ENCODE measurements at places on chromosomes 11 and 22. TPM values are rescaled to one million over a fixed set of nuclear protein-coding genes. Genes with fewer than 3 reads are reported as not detected.
A peak's percentile ranks its signal among the peaks of the same experiment; 100 is the strongest.

The MED19 gene
- total RNA-seq = 16.5 TPM

The HEPN1 gene
- total RNA-seq = not detected

The TBX1 gene
- not detected for total RNA-seq

The OR5D14 gene
- not detected for total RNA-seq

The CLMP gene
- total RNA-seq = 43.7 TPM

The HEPACAM gene
- total RNA-seq = not detected

The GLYAT gene
- total RNA-seq = not detected

The SLC5A12 gene
- 0.48 TPM for total RNA-seq

The MYEOV gene
- not detected for total RNA-seq

The CBLIF gene
- total RNA-seq = not detected

The FGF4 gene
- not detected for total RNA-seq

The EIF4G2 gene
- 482 TPM for total RNA-seq

The CALCA gene
- not detected for total RNA-seq

The PIK3C2A gene
- total RNA-seq = 225 TPM

The PIH1D2 gene
- total RNA-seq = not detected

The OR52N4 gene
- not detected for total RNA-seq

- peak; percentile 38 for DNase-seq
Measured at GRCh38 chr11:70650075-70650909, 252.0 kb downstream of the CTTN start.

DNA sequence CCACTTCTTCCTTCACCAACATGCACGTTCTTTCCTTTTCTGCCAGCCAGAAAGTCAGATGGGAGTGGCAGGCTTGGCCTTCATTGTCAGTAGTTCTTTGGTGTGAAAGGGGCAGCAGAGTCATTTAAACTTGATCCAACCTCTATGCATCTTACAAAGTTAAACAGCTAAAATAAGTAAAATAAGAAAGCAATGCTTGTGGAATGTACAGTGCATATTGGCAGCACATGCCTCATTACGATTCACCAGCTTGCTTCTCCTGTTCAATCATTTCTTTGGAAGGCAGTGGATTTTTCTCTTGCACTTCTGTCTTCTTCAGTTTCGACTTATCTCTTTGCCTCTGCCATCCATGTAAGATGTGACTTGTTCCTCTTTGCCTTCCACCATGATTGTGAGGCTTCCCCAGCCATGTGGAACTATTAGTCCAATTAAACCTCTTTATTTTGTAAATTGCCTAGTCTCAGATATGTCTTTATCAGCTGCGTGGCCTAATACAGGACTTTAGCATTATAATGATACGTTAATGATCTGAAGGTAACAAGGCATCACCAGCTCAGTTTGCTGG lies 14.8 kb downstream of the LGALS12 start:
- DNase-seq = no peak

- DNase-seq = no peak
Measured at GRCh38 chr11:34323601-34324000, 34.2 kb downstream of the ABTB2 start.

GRCh38 chr11:64232182-64232966 lies 2.0 kb upstream of the VEGFB start:
- no peak for DNase-seq

GRCh38 chr11:113404859-113405430 lies 17.4 kb downstream of the ANKK1 start:
- no peak for DNase-seq

DNA sequence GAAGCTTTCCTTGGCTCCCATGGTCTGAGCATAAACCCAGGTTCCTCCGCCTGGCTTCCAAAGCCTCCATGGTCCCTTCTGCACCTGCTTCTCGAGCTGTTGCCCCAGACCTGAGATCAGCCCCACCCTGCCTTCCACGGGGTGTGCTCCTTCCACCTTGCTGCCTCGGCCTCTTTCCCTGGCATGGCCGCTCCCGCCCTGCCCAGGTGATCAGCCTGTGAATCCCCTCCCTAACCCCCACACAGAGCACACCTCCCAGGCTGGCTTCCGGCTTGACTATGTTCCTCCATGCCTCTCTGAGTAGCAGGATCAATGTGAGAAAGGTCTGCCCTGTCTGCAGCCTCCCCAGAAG lies 2.7 kb upstream of the PPP6R3 start:
- peak; percentile 55 for DNase-seq

GRCh38 chr11:75802913-75803820 lies 11.8 kb upstream of the UVRAG start:
- peak; percentile 83 for DNase-seq

- DNase-seq = no peak
Measured at GRCh38 chr11:76216536-76217325, 10.4 kb upstream of the WNT11 start.

DNA sequence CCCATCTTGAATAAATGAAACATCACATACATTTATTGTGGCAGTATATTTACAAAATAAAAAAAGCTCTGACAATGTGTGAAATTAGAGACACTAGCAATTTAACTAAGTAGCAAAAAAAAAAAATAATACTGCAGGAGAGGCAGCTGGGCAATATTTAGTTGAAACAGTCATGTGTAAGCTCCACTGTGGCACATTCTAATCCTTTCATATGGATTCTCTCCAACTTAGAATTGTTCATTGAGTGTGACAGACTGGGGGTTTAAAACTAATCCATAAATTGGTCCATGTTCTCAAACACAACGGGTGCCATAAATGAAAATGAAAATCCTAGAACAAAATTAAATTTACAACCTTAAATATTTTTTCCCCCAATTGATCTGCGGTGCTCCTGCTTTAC lies 302.1 kb downstream of the CADM1 start:
- no peak for DNase-seq

DNA sequence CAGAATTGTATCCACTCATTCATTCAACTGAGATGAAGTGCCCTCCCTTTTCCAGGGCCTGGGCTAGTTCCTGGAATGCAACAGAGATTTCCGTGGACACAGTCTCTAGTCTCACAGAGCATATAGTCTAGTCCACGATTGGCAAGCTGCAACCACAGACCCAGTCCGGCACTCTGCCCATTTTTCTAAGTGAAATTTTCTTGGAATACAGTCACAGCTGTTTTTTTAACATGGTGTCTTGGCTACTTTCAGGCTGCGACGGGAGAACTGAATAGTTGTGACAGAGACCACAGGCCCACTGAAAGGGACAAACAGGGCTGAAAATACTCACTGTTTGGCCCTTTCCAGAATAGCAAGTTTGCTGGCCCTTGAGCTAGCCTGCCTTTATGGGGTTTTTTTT lies 29.2 kb downstream of the ALG12 start:
- DNase-seq = no peak

DNA sequence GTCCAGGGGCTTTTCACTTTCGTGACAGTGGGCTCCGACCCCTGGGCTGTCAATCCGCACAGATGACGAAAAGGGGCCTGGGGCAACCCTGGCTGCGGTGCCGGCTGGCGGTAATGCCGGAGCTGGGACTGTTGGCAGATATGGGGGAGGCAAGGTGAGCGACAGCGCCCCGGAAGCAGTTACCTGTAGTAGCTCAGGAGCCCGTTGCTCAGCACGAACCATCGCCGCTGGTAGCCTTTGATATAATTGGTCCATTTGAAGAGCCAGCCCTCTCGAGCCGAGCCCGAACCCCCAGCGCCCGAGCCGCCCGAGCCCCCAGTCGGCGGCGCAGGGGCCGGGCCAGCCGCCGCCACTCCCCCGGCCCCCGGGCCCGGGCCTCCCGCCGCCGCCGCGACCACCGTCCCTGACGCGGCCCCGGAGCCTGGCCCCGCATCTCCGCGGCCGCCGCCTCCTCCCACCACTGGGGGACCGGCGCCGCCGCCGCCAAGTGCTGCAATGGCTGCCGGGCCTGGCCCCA lies 396 bp downstream of the OSBP start:
- DNase-seq = peak; percentile 77

DNA sequence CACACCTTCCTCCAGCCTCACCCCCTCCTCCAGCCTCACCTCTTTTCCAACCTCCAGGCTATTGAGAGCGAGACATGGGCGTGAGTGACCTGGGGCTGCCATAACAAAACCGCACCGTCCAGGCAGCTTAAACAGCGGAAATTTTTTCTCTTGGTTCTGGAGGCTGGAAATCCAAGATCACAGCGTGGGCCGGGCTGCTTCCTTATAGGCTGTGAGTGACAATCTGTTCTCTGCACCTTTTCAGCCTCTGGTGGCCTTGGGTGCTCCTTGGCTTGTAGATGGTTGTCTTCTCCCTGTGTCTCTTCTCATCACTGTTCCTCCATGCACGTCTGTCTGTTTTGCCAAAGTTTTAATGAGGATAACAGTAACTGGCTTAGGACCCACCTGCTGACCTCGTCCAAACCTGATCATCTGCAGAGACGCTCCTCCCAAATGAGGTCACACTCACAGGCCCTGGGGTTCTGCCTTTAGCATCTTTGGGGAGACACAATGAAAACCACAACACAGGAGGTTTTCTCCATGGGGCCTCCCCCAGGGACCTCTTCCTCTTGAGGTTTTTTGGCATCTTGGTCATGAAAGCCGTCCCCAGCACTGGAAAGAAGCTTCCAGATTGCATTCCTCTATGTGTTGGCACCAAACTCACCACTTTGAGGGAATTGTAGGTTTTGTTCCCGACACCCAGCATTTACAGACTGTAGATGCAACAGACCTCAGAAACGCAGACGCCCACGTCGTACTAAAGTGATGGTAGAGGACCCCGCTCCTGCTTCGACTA lies 878.1 kb downstream of the BRD1 start:
- peak; percentile 1 for DNase-seq

GRCh38 chr11:81840380-81840779 lies 893.3 kb downstream of the FAM181B start:
- no peak for DNase-seq

Data from transverse colon (tissue), 4 donors.